ENCODE measurements at places on chromosomes 4 and X. TPM values are rescaled to one million over a fixed set of nuclear protein-coding genes. Genes with fewer than 3 reads are reported as not detected.

RAB33A gene
- 10.1 TPM for total RNA-seq

HEPH gene
- 5.2 TPM for total RNA-seq

GPAT3 gene
- 2.4 TPM for total RNA-seq

CSAG2 gene
- not detected for total RNA-seq

CHRDL1 gene
- 0.67 TPM for total RNA-seq
